ENCODE measurements at places on chromosomes 2 and 18.

DNA sequence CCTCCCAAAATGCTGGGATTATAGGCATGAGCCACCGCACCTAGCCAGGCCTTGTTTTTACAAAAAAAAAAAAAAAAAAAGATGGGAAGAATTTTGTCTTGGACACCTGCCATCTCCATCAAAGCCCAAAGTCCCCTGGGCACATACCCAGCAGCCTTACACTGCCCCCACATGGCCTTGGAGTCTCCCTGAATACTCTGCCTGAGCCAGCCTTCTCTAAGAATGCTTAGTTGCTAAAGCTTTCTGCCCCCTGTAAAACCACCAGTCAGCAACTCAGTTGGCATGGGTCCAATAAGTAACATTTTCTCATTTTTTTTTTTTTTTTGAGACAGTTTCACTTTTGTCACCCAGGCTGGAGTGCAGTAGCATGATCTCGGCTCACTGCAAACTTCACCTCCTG is 40.6 kb downstream of the SPC25 start:
- DNase-seq = no peak

- DNase-seq = no peak
Measured at GRCh38 chr18:80252136-80252535, 4.8 kb upstream of the PARD6G start.

DNA sequence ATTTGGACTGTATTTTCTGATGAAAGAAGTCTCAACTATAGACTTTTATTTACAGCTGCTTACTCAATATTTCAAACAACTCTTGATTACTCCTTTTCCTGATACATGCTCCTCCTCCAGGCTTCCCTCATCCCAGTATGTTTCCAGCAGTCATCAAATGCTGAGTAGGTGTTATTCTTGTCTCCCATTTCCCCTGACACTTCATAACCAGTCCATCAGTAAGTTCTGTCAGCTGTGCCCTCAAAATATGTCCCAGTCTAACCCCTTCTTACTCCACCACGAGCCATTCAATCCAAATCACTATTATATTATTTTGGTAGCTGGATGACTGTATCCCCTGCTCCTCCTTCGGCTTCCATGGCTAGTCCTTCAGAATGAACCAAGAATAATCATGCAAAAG is 189.1 kb upstream of the DTNA start:
- no peak for DNase-seq

DNA sequence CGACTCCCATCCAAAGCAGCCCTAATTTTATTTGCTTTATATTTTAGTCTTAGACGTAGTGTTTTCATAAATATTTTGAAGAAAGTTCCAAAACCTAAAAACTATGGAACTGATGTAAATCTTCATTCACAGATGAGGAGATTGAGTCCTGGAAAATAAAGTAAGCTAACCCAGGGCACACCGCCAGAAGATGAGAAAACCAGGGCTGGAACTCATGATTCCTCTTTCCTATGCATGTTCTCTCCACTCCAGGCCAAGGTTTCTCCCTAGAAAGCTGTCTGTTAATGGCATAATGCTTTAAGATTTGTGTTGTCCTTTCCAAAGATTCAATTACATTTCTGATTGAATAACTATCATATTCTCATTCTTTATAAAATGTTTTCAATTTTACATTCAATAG is 78.4 kb upstream of the ZC3H15 start:
- DNase-seq = no peak

GRCh38 chr2:197705912-197706838 is 1.0 kb downstream of the MARS2 start:
- no peak for DNase-seq

DNA sequence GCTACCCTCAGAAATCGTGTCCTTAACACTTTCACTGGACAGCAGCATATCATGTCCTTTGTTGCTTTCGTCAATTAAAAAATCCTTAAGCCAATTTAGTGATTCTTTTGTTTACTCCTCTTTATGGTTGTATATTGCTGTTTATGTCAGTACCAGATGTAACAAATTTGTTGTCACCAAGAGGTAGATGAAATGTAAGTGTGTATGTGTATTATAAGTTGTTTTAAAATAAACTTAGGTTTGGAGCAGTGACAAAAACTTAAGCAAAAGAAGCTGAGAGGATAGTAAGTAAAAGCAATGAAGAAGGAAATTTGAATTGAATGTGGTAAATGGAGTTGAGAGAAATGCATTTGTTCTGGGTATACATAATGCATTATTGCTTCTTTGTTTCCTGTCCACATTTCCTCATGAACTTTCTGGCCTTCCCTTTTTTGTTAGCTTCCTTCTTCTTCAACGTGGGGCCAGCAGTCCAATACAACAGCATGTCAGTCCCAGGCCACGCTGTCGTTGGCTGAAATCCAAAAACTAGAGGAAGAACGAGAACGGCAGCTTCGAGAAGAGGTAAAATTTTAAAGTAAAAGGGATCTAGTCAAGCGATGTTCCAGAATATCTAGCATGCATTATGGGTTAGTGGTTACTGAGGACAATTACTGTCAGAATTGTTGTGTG is 30.5 kb upstream of the SNORC start:
- no peak for DNase-seq

DNA sequence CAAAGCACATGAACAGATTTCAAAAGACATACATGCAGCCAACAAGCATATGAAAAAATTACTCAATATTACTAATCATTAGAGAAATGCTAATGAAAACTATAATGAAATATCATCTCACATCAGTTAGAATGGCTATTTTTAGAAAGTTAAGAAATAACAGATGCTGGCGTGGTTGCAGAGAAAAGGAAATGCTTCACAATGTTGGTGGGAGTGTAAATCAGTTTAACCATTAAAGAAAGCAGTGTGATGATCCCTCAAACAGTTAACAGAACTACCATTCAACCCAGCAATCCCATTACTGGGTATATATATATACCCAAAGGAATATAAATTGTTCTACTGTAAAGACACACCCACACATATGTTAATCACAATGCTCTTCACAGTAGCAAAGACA is 117.7 kb upstream of the SETBP1 start:
- no peak for DNase-seq

DNA sequence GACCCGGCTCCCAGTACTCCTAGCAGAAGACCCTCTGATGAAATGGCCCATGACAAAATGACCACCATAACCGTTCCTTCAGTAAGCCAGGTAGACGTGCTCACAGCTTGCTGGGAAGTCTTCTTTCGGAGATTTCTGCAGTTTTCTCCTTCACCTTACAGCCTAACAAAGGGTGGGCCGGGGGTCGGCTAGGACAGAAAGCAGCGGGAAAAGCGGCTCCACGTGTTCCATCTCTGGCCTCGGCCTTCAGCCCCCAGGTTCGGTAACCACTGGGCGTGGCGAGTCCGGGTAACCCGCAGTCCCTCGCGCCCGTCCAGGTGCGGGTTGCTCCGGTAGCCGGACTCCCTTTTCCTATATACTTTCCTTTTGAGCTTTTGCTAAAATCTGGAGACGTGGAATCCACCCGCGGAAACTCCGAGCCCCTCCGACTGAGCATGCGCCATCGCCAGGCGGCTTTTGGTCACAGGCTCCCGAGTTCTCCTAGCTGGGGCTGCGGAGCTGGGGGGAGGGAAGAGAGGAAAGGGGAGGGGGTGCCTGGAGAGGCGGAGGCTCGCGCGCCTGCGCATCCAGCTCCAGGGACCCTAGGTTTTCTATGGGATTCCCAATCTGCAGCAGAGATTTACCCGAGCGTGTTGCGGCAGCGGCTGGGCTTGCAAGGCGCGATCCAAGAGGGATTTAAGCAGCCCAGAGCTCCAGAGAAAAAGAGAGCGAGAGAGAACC is at the start of gene VSNL1:
TSS of gene VSNL1 (plus strand) at position 604 of the 720 bp plus-strand sequence. CDS start 51,379 bp downstream, outside the sequence.
- DNase-seq = no peak

DNA sequence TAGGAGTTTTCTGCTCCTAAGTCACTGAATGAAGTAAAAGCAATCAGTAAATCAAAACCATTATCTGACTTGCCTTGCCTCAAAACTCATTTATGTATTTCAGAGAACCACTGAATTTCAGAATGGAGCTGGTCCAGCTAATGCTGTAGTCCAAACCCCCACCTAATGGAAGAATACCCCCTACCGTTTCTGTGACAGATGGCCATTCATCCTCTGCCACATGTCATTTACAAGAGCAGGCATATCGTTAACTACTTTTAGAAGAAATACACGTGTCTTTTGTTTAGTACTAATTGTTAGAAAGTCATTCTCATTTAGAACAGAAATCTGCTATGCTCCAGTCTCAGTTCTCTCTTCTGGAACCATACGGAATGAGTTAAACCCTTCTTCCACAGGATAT is 12.8 kb upstream of the GALNT5 start:
- no peak for DNase-seq

DNA sequence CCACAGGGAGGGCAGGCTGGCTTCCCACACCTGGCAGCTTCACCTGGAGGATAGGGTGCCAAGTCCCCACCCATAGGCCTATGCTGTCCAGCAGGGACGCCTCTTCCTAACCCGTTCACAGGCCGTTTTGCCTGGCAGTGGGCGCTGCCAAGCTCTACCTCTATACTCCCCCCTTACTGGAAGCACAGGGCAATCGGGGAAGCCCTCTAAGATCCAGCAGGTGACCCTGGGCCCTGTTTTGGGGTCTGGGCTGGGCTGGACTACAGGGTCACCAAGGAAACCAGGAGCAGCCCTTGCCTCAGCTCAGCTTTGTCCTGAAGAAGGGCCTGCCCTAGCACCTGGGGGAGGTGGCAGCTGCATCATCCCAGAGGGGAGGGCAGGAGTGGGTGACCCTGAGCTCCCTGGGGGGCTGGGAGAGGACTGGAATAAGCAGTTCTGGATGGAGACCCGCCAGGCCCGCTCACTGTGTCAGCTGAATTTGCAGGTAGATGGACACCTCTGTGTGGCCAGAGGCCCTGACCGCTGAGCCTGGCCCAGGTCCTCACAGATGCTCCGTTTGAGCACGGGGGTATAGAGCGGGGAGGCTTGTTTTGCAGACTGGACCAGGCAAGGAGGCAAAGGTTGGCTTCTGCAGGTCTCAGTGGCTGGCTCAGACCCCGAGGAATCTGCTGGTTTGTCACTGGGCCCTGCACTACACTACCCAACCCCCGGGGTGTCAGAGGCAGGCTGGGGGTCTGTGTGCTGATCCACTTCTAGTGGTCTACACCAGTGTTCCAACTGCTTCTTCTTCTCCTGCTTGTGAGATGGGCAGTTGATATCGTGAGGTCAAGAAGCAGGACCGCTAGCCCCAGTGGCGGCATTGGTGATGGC is 163.1 kb downstream of the ASB1 start:
- DNase-seq = no peak

- no peak for DNase-seq
Measured at GRCh38 chr2:106975641-106976040, 89.7 kb upstream of the ST6GAL2 start.

GRCh38 chr18:35513181-35513936 is 15.6 kb upstream of the INO80C start:
- no peak for DNase-seq

GRCh38 chr2:156574112-156574511 is 137.9 kb downstream of the GPD2 start:
- DNase-seq = no peak

DNA sequence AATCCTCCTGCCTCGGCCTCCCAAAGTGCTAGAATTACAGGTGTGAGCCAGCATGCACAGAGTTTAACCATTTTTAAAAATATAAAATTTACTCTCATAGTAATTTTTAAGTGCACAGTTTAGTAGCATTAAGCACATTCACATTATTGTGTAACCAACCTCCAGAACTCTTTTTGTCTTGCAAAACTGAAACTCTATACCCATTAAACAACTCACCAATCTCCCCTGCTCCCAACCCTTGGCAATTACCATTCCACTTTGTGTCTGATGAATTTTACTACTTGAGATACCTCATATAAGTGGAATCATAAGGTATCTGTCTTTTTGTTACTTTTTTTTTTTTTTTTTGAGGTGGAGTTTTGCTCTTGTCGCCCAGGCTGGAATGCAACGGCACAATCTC is 112.5 kb downstream of the BMPR2 start:
- DNase-seq = no peak

- peak; percentile 41 for DNase-seq
Measured at GRCh38 chr2:237674731-237675276, 47.4 kb downstream of the LRRFIP1 start.

- no peak for DNase-seq
Measured at GRCh38 chr2:101706121-101706818, 8.8 kb downstream of the MAP4K4 start.

GRCh38 chr2:45898819-45899218 is 247.3 kb downstream of the PRKCE start:
- no peak for DNase-seq

GRCh38 chr2:174694196-174694878 is 69.9 kb downstream of the CHRNA1 start:
- DNase-seq = no peak

DNA sequence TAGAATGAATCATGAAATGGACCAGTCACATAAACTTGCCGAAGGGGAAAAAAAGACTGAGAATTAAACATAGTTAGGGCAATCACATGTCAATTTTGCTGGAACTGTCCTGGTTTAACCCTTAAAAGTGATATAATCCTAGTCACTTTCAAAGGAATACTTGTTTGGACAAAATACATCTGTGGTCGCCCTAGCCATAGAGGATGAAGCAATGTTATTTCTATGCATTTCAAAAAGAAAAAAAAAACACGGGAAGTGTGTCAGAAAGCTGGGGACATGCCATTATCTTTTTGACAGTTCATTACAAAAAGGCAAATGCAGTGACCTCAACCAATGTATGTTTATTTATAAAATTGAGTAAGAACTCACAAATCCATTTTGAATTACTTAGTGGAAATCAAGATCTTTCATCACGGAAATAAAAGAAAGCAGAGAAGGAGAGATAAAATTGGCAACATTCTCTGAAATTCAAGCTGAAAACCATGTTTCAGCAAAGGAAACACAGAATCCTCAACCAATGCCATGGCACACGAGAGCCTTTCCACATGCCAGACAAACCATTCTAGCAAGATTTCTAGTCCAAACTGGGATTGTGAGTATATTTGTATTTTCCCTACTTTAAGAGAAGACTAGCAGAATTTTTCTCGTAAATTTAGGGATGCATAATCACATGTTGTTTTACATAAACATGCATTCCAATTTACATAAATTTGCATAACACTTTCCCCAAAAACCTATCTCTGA is 854.3 kb upstream of the ACVR2A start:
- DNase-seq = no peak

DNA sequence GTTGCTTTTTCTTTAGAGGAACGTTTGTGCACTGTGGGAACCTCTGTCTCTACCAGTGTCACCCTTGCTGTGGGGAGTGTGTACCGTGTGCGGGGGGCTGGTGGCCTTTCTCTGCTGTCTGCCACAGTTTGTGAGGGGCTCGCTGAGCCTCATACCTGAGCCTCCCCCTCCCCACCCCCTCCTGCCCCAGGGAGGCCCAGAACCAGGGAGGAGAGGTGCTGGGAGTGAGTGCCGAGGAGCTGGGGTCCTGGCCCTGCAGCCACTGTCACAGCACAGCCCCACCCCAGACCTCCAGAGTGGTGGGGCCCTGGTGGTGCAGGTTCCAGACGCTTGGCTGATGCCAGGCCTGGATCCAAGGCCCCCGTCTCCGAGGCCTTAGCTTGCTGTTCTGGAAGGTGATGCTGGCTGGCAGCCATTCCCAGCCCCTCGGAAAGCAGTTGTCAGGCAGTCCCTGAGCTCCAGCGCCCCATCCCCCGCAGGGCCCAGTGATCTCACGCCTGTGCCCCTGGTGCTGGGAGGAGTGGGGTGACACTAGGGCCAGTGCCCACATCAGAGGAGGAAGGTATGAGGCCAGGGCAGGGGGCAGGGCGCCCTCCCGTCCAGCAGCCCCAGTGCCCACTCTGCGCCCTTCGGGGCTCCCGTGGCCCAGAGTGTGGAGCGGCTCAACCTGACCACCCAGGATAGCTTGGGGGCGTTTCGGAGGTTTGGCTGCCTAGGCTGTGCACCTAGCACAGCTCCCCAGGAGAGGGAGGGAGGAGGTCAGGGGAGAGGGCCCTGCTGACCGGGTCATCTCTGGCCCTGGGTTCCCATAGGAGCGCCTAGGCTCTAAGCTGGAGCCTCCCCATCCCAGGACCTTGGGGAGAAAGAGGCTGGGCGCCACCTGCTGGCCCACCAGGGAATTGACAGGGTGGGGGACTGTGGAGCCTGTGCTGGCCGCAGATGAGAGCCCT is 53.0 kb upstream of the ALPP start:
- DNase-seq = no peak

All from NCI-H2107 (cell line).